ENCODE measurements at places on chromosomes 7 and 10. TPM values are rescaled to one million over a fixed set of nuclear protein-coding genes. Genes with fewer than 3 reads are reported as not detected.

FKBP6 gene
- total RNA-seq: 0.19 TPM

- H3K4me1 ChIP-seq: no peaks in the 10 kb centered on the region
- no peak for DNase-seq
- no peak overlapping the region for H3K27ac ChIP-seq
- H3K36me3 ChIP-seq: peaks cover 2% of the 10 kb centered on the region
Measured at GRCh38 chr7:126398285-126398684, 854.5 kb downstream of the GRM8 start.

DNA sequence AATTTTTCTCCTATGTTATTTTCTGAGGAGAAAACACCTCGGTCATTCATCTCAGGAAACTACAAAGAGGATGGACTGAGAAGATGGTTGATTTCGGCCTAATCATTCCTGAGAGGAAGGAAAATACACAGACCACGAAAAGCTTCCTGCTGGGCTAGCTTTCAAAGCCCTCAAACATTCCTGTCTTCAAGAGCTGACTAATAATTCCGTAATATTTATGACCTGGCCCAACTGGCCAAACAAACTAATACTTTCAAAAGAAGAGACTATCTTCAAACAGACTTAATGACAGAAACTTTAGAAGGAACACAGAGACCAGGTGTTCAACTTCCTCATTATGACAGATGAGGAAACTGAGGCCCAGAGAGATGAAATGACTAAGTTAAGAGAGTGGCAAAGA lies 215.1 kb upstream of the FRMD4A start:
- H3K4me1 ChIP-seq: 0 out of 2 replicates have a peak, but pooled peaks cover 6% of the 10 kb centered on the region
- no peak overlapping the region for H3K27ac ChIP-seq
- no peak overlapping the region for H3K4me3 ChIP-seq
- no peak for DNase-seq
- no peaks in the 10 kb centered on the region for H3K36me3 ChIP-seq

DNA sequence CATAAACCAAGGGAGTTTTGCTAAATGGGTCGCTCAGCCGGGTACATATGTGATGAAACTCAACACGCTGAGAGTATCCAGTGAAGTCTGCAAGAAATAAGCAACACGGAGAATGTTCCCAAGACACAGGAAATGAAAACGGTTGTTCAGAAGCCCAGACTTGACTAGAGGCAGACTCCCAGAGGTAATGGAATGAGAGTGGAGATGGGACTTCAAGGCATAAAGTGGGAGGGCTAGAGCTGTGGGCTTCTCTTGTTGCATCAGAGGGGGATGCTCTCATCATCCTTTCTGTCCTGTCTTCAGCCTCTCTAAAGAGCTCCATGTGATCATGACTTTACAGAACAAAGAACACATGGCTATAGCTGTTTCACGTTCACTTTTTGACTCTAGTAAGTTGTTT lies 88.3 kb downstream of the BAMBI start:
- H3K36me3 ChIP-seq: no peaks in the 10 kb centered on the region
- DNase-seq: peak; percentile 16
- no peak overlapping the region for H3K27ac ChIP-seq
- peaks cover 1% of the 10 kb centered on the region for H3K27me3 ChIP-seq

GRCh38 chr10:105973360-105973759 lies 1191.1 kb downstream of the SORCS1 start:
- DNase-seq: no peak

DNA sequence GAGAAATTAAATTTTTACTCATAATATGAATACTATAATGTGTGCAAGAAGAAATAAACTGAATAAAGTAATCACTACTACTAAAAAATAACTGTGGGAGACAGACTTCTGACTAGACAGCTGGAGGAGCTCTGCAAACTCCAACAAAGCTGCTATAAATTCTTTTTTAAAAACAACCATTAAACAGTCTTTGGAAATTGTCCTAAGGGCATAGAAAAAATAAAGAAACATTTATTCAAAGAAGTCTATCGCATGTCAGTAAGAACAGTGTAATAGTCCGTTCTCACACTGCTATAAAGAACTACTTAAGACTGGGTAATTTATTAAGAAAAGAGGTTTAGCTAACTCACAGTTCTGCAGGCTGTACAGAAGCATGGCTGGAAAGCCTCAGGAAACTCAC lies 56.0 kb downstream of the ZPBP start:
- H3K27me3 ChIP-seq: no peaks in the 10 kb centered on the region
- no peaks in the 10 kb centered on the region for H3K4me1 ChIP-seq
- DNase-seq: no peak
- H3K4me3 ChIP-seq: no peak overlapping the region
- no peaks in the 10 kb centered on the region for H3K36me3 ChIP-seq
- no peak overlapping the region for H3K27ac ChIP-seq
